ENCODE measurements at places on chromosomes 1 and 21.
A peak's percentile ranks its signal among the peaks of the same experiment; 100 is the strongest.

- peak; percentile 45 for DNase-seq
Measured at GRCh38 chr1:16612332-16613172, 812 bp downstream of the NBPF1 start.

GRCh38 chr21:42668298-42668992 is 15.0 kb downstream of the PDE9A start:
- no peak for DNase-seq

GRCh38 chr1:113321771-113322387 is 68.4 kb upstream of the MAGI3 start:
- DNase-seq = no peak

DNA sequence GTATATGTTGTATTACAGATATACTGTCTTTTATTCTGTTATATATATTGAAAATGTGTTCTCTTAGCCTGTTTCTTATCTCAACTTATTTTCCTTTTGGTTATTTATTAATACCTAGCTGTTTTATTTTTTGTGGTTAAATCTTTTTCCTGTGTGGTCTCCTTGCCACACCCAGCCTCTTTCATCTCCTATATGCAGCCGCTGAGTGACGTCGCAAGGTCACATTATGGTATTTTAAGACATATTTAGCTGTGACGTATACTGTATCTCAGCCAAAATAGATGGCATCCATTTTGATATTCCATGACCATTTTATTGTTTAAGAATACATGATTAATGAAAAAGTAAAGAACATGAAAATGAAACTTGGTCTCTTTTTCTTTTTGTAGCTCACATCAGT is 29.1 kb downstream of the CENPF start:
- no peak for DNase-seq

GRCh38 chr1:163161841-163162240 is 40.9 kb downstream of the RGS5 start:
- DNase-seq = no peak

GRCh38 chr1:186980400-186980799 is 151.7 kb downstream of the PLA2G4A start:
- DNase-seq = no peak

DNA sequence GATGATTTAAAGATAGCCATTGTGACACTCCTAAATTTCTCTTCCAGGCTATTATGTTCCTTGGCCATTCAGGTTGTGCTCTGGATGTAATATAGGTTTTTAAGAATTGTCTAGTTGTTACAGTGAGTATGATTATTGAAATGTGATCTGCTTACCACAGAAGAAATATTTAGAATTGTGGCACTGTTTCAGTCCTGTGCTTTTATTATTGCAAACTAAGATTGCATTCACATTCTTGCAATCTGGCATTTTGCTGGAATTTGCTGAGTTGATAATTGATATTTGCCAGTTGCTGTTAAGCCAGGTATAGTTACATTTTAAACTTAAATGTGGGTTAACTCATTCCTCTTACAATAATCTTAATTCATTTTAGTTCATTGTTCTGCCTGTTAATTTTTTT is 22.3 kb downstream of the EXO1 start:
- no peak for DNase-seq

GRCh38 chr21:42512346-42513034 is 1.2 kb upstream of the SLC37A1 start:
- no peak for DNase-seq
